CD4-positive, alpha-beta T cell (primary cell): ENCODE measurements at places on chromosomes 11 and 22.

- DNase-seq, result no peak
Observed at GRCh38 chr11:1181853-1182535, 24.2 kb downstream of the MUC5AC start.

DNA sequence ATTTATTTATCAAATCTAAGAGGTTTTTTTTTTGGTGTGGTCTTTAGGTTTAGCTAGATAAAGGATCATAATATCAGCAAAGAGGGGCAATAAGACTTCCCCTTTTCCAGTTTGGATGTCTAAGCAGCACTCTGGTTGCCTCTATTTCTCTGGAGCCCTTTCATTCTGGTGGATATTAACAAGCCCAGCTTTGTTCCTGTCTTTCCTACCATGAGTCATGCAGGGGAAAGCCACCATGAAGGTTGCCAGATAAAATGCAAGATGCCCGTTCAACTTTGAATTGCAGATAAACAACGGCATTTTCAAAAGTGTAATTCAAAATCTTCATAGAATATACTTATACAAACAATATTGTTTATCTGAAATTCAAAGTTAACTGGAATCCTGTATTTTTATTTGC, 143.6 kb downstream of the ADAMTS15 start:
- no peak for DNase-seq

- DNase-seq, result no peak
Observed at GRCh38 chr11:131776211-131776610, 405.8 kb downstream of the NTM start.

DNA sequence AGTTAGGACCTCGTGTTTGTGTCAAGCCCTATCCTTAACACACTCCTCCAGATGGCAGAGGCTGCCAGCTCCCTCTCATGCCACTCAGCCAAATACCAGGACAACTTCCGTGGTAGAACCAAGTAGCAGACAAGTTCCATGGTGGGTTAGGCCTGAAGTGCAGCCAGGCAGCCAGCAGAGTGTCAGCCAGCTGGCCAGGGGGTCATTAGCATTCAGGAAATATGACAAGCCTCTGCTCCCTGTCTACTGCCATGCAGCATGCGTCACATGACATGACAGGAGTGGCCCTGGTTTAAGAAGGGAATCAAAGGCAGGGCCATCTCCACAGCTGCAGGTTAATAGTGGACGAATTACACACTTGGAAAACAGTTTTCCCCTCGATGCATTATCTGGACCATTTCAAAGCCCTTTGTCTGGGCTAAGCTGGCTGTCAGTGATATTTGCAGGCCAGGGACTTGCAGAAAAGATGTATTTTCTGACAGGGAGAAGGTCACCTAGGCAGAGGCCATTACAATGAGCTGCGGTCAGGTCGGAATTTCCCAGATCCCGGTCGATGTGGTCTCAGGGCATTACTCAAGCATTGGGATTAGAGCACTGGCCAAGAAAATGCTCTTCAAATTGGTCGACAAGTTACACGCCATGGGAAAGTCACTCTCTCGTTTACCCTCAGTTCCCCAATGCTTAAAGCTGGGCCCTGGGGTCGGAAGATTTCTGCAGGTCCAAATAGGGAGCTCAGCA, 461.7 kb upstream of the CADM1 start:
- no peak for DNase-seq

- DNase-seq, result no peak
Observed at GRCh38 chr11:108237058-108237481, 14.2 kb downstream of the ATM start.

DNA sequence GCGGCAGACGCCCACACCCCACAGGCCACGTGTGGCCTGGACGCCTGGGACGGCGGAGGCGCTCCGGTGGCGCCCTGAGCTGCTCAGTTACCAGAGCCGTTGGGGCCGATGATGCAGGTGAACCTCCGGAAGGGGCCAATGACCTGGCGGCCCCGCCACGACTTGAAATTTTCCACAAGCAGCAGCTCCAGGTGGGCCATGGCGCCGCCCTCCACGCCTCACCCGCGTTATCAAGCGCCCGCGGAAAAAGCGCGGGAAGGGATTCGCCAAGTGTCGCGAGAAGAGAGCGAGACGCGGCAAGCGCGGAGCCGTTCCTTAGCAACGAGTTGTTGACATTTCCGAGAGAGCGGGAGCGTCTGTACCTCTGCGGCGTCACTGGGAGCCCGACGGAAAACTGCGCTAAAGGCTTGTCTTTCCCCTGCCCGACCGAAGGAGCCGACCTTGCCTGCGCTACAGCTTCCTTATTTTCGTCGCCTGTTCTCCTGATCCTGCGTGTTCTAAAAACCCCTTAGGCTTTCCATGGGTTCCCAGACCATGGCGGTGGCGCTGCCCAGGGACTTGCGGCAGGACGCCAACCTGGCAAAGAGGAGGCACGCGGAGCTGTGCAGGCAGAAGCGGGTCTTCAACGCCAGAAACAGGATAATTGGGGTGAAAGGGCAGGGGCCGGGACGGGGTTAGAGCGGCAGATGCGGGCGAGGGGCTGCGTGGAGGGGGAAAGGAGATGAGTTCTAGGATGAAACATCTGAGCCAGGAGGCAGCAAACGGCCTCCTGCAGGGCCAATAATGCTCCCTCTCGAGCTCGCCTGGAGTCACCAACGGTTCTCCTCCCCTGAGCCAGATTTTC, at the start of the genes RIBC2 and SMC1B:
Gene RIBC2 (plus strand): TSS at position 326 of the 844 bp plus-strand sequence. CDS start 194 bp downstream, at position 520.
Gene SMC1B (minus strand): TSS at position 232 of the 844 bp plus-strand sequence. CDS start 32 bp downstream, at position 200.
- DNase-seq, result peak; percentile 61

DNA sequence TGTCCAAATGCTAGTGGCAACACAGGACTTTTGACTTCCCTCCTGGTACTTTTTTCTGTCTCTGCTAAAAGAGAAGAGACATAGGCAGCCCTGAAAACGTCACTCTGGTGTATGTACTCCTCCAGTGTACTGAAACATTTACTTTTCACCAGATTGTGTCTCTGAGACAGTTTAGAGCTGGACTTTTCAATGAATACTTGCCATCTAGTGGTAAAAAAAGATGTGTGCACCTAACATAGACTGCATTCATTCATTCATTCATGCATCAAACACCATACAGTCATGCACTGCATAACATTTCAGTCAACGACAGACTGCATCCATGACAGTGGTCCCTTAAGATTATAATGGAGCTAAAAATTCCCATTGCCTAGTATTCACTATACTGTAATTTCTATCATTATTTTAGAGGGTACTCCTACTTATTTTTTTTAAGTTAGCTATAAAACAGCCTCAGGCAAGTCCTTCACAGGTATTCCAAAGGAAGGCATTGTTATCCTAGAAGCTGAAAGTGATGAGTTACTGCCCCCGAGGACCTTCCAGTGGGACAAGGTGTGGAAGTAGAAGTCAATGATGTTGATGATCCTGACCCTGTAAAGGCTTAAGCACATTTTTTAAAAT, 186.2 kb downstream of the SPON1 start:
- DNase-seq, result peak; percentile 56

GRCh38 chr11:67468456-67468758, 644 bp downstream of the TMEM134 start:
- DNase-seq, result no peak

DNA sequence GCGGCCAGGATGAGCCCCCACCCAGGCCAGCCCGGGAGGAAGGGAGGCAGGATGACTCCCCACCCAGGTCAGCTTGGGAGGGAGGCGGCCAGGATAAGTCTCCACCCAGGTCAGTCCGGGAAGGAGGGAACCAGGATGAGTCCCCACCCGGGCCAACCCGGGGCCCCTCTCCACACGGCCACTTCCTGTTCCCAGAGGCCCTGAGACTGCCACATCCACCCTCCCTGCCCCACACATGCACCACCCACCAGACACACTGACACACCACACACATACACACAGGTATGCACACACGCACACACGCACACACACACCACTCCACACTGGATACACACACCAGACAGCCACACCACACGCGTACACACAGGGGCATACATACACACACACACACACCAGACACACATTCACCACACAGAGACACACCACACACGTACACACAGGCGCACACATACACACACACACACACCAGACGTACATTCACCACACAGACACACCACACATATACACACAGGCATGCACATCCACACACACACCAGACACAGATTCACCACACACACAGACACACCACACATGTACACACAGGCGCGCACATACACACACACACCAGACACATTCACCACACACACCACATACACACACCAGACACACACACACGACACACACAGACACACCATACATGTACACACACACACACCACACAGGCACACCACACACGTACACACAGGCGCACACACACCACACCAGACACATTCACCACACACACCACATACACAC, 84.9 kb upstream of the PRR5 start:
- no peak for DNase-seq

GRCh38 chr11:57427727-57428082, 784 bp upstream of the SLC43A3 start:
- DNase-seq, result no peak

DNA sequence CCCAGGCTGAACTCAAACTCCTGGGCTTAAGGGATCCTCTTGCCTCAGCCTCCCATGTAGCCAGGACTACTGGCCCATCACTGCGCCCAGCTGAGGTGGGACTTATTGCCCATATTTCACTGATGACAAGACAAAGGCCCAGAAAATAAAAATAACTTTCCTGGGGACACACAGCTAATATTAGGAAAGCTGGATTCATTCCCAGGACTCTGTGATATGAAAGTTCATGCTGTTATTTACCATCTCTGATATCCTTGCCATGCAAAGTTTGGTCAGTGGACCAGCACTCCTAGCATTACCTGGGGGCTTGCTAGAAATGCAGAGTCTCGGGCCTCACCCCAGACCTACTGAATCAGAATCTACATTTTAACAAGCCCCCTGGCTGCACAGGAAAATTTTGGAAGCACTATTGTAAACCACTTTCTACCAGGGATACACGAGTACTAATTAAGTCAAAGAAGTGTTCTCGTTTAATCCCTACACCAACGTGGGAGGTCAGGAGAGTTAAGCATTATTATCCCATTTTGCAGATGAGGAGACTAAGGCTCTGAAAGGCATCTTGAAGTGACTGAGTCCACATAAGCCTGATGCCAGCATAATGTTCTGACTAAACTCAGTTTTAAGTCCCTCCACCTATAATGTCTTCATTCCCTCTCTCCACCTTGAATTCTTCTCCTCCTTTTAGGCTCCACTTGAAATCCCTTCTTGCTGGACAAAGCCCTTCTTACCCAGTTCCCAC, 2.5 kb upstream of the FAM83F start:
- no peak for DNase-seq

GRCh38 chr11:132126973-132127899, 756.8 kb downstream of the NTM start:
- DNase-seq, result no peak

DNA sequence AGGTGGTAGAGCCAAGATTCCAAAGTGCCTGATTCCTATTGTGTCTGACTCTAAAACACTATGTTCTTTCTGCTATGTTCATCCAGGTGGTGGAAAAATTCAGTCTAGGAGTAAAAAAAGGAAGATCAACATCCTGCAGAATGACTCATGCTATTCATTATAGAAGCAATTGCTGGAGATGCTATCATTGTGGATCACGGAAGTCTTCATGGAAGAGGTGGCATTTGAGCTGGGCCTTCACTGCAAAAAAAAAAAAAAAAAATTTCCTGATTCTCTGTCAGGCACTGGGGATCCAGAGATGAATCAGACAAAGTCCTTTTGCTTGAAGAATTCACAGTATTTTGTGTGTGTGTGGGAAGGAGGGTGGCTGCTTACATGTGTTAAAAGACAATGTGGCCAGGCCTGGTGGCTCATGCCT, 1.4 kb upstream of the UVRAG start:
- no peak for DNase-seq

GRCh38 chr11:110571081-110571720, 141.0 kb downstream of the ARHGAP20 start:
- no peak for DNase-seq

DNA sequence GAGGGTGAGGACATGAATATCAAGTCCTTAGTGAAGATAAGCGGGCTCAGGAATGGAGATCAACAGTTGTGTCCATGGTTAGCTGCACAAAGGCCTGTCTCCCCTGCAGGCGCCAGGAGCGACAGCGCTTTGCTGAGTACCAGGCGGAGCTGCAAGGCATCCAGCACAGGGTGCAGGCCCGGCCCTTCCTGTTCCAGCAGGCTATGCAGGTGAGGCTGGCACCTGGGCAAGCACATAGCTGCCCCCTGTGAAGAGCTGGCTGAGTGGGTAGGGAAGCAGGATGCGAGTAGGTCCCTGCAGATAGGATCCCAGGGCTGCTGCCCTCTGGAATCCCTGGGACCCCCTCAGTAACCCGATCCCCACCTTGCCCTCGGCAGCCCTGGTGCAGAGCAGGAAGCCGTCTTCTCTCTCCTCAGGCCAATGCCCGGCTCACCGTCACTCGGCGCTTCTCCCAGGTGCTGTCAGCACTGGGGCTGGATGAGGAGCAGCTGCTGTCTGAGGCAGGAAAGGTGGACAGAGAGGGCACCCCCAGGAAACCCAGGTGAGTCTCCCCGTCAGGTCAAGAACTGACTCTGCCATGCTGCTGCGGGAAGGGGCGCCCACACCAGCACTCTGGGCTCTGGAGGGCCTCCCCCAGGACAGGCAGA, 2.6 kb upstream of the SART1 start:
- DNase-seq, result no peak
